Activated T-helper 1 cell treated with Interleukin-2 at 50 U/mL for 16 hours (primary cell): ENCODE measurements at places on chromosomes 5 and 9.

DNA sequence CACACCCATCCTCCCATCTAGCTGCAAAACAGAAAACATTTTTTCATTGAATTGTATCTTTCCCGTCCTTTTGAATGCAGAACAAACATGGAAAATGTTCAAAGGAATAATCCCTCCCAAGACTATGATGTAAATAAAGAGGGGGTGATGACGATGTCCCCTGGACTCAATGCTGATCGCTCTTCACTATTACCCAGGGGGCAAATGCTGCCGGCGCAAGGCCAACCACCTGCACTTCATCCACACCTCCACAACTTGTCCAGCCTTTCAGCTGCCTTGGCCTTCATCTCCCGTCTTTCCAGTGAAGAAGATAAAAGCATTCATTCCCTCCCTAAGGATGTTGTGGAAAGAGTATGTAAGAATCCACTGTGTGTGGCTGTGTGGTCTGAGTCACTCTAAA is 240.3 kb downstream of the AGTPBP1 start:
- no peak for DNase-seq

GRCh38 chr5:78467752-78468357 is 107.4 kb downstream of the SCAMP1 start:
- DNase-seq: no peak

- no peak for DNase-seq
Measured at GRCh38 chr9:134533850-134534588, 107.6 kb upstream of the COL5A1 start.

GRCh38 chr5:56406838-56407237 is 173.7 kb upstream of the ANKRD55 start:
- DNase-seq: no peak

DNA sequence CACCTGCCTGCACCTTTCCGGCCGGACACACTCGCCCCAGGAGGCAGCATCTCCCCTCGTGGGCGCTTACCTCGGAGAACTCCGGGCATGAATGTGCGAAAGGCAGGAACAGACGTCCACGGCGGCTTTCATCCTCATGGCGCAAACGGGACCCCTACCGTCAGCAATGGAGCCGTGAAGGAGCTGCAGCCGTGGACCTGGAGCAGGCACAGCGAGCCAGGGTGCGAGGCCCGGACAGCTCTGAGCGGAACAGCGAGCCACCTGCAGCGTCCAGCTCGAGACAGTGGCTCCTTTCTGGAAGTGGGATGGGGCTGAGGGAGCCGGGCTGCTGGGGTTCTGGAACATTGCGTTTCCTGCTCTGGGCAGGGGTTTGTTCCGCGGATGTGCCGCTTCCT is 7.8 kb upstream of the SLC6A19 start:
- DNase-seq: no peak

DNA sequence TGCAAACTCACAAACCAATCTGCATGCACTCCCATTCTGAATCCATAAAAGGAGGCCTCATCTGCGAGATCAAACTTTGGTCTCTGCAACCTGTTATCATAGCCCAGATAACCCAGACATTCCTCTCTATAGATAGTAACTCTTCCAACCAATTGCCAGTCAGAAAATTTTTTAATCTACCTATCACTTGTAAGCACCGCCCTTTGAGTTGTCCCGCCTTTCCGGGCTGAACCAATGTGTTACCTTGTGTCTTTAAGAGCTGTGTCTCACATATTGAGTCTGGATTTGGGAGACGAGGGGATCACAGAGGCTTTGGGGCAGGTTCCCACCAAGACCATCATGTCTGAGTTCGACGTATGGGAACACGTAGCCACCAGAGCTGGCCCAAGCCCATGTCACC is 91.1 kb upstream of the PPP1R26 start:
- DNase-seq: no peak
